ENCODE measurements at places on chromosomes 5 and 9.

GRCh38 chr5:73835726-73836125, 209.7 kb downstream of the ARHGEF28 start:
- no peak for DNase-seq

- no peak for DNase-seq
These were observed 6.4 kb upstream of the ZFR start for GRCh38 chr5:32450952-32451351.

- DNase-seq: no peak
These were observed 17.3 kb upstream of the TMOD1 start for GRCh38 chr9:97484134-97484533.

GRCh38 chr5:7717691-7718090, 133.2 kb downstream of the CFAP90 start:
- DNase-seq: no peak

- no peak for DNase-seq
These were observed 16.8 kb upstream of the PHF19 start for GRCh38 chr9:120893611-120894307.

GRCh38 chr9:86093788-86094555, 5.4 kb downstream of the GOLM1 start:
- no peak for DNase-seq

GRCh38 chr5:102663749-102664530, 91.2 kb upstream of the PAM start:
- no peak for DNase-seq

All from WERI-Rb-1 (cell line).